ENCODE measurements at places on chromosomes 11 and 22.

DNA sequence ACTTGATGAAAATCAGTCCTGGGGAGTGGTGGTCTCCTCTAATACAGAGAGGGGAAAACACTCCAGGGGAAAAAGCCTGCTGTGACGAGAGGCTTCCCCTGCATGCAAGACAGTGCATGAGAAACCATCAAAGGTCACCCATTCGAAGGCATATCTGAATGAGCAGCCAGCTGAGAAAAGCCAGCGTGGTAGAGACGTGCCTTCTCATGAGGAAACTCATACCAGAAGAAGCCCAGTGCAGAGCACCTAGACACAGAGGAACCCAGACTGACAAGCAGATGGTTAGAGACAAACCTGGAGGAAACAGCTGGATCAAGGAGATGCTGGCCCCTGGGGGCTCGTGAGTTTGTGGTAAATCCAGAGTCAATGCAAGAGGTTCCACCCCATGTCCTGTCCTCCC is 534.8 kb downstream of the BRD1 start:
- no peaks in the 10 kb centered on the region for H3K36me3 ChIP-seq
- H3K27ac ChIP-seq: no peak overlapping the region
- no peak for DNase-seq
- H3K4me3 ChIP-seq: no peak overlapping the region

- H3K36me3 ChIP-seq: no peaks in the 10 kb centered on the region
- no peak overlapping the region for H3K4me3 ChIP-seq
- H3K27ac ChIP-seq: no peak overlapping the region
Observed at GRCh38 chr22:50603511-50604255, 3.1 kb downstream of the MAPK8IP2 start.

- H3K27me3 ChIP-seq: peaks cover 45% of the 10 kb centered on the region
- H3K27ac ChIP-seq: no peak overlapping the region
- peaks cover 8% of the 10 kb centered on the region for H3K4me1 ChIP-seq
Observed at GRCh38 chr11:11816511-11817314, 25.1 kb upstream of the USP47 start.

DNA sequence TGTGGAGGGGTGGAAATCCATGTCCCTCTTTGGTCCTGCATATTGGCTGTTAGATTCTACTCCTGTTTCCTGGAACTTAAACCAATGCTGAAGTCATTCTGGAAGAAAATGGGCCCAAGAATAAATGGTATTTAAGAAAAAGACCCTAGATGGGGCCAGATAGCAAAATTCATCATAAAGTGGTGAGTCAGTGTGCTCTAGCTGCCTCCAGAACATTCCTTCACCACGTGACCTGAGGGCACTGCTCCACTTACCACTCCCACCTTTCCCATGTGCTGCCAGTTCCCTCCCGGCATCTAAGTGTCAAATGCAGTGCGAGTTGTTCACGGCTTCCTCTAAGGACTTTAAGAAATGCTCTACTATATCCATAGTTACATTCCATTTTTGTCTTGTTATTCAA is 30.9 kb upstream of the NAP1L4 start:
- no peaks in the 10 kb centered on the region for H3K27me3 ChIP-seq
- no peak for DNase-seq
- H3K4me1 ChIP-seq: peaks cover 25% of the 10 kb centered on the region
- H3K27ac ChIP-seq: no peak overlapping the region

DNA sequence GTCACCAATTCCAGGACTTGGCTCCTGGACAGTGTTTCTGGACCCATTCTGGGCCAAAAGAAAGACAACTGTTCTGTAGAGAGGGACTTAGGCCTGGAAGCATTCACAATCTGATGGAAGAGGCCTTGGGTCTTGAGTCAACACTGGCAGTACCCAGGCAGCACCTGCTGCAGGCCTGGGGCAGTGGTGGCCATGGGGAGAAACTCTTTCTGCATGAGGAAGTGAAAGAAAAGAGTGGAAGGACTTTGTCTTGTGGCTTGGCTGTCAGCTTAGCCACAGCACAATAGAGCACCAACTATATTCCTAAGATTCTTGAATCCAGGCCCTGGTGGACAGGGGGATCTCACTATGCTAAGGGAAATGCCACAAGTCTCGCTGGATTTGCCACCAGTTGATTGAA is 70.6 kb downstream of the CTSC start:
- H3K27me3 ChIP-seq: no peaks in the 10 kb centered on the region
- DNase-seq: no peak
- no peak overlapping the region for H3K27ac ChIP-seq
- no peaks in the 10 kb centered on the region for H3K4me1 ChIP-seq

GRCh38 chr22:43812890-43813289 is 785 bp upstream of the EFCAB6 start:
- H3K4me1 ChIP-seq: peaks cover 22% of the 10 kb centered on the region
- no peaks in the 10 kb centered on the region for H3K27me3 ChIP-seq
- H3K36me3 ChIP-seq: no peaks in the 10 kb centered on the region
- H3K4me3 ChIP-seq: peak overlapping the region; percentile 98
- DNase-seq: no peak

- H3K27ac ChIP-seq: no peak overlapping the region
- no peaks in the 10 kb centered on the region for H3K27me3 ChIP-seq
- H3K36me3 ChIP-seq: peaks cover 5% of the 10 kb centered on the region
- no peak overlapping the region for H3K4me3 ChIP-seq
- DNase-seq: no peak
Observed at GRCh38 chr22:31607696-31608095, 54.3 kb downstream of the PISD start.

- H3K4me1 ChIP-seq: no peaks in the 10 kb centered on the region
- no peaks in the 10 kb centered on the region for H3K36me3 ChIP-seq
- H3K27me3 ChIP-seq: no peaks in the 10 kb centered on the region
- no peak for DNase-seq
- no peak overlapping the region for H3K27ac ChIP-seq
Observed at GRCh38 chr11:55956521-55956920, 13.2 kb downstream of the OR10AG1 start.

DNA sequence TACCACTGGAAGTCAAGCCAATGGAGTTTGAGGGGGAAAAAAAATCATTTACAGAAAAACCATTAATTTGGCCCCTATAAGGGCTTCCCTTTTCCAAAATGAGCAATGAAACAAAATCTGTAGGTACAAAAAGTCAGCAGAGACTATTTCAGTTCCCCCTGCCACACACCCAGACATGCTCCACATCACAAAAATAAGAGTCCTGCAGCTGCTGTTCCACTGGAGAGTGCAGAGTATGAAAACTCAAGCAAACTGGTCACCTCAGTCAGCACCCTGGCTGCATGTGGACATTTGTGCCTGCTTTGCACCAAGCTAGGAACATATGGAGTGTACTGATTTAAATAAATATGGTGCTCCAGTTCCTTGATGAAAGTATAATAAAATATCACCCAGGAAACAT is 15.1 kb downstream of the POU2AF1 start:
- H3K4me1 ChIP-seq: peaks cover 25% of the 10 kb centered on the region
- DNase-seq: no peak
- H3K4me3 ChIP-seq: no peak overlapping the region
- no peaks in the 10 kb centered on the region for H3K27me3 ChIP-seq

- no peaks in the 10 kb centered on the region for H3K36me3 ChIP-seq
- peaks cover 20% of the 10 kb centered on the region for H3K4me1 ChIP-seq
- H3K4me3 ChIP-seq: no peak overlapping the region
- H3K27ac ChIP-seq: peak overlapping the region; percentile 25
- no peaks in the 10 kb centered on the region for H3K27me3 ChIP-seq
- DNase-seq: no peak
Observed at GRCh38 chr11:34349882-34350281, 7.9 kb downstream of the ABTB2 start.

DNA sequence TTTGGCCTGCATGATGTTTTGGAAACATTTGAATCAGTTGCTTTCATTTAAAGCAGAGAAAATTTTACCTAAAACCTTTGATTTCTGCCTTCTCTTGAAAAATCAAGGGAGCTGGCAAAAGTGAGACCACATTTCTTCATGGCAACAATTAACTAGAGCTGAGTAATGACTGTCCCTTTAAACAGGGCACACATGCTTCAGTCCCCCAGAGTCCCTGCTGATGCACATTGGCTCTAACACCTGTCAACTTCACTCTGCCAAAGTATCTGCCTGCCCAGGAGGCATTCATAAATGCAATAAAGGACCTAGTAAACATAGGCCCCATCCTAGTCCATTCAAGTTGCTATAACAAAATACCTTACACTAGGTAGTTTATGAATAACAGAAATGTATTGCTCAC is 87.1 kb upstream of the LDLRAD3 start:
- no peak for DNase-seq
- H3K27me3 ChIP-seq: no peaks in the 10 kb centered on the region
- no peaks in the 10 kb centered on the region for H3K36me3 ChIP-seq
- no peak overlapping the region for H3K27ac ChIP-seq
- H3K4me3 ChIP-seq: no peak overlapping the region
- H3K4me1 ChIP-seq: no peaks in the 10 kb centered on the region

DNA sequence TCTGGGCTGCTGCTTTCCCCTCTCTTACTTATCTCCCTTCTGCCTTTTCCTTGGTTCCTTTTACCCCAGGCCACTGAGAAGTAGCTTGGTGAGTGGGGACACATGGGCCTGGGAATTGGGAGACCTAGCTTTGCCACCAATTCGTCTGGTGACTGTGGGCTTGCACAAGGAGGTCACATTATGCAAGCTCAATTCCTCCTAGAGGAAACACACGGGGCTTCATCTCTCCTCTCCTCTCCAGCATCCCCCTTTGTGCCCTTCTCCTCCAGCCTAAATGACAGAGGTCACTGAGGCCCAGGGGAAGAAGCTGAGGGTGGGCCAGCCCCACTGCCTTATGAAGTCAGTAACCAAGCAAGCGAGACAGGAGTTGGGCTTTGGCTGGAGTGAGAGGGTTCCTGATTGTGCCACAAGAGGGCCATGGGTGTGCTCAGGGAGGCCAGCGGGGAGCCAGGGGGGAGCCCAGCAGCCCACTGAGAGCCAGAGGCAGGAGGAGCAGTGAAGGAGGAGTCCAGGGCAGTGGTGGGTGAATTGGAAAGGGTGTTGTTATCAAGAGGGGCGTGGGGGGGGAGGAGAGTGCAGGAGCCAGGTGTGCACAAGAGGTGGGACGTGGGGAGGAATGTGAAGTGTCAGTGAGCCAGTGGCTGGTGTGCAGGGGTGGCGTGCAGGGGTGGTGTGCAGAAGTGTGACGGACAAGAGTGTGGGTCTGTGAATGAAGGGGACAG is 2.0 kb downstream of the CLCF1 start:
- H3K4me1 ChIP-seq: peaks cover 57% of the 10 kb centered on the region
- H3K4me3 ChIP-seq: no peak overlapping the region
- DNase-seq: no peak
- H3K27ac ChIP-seq: peak overlapping the region; percentile 89

DNA sequence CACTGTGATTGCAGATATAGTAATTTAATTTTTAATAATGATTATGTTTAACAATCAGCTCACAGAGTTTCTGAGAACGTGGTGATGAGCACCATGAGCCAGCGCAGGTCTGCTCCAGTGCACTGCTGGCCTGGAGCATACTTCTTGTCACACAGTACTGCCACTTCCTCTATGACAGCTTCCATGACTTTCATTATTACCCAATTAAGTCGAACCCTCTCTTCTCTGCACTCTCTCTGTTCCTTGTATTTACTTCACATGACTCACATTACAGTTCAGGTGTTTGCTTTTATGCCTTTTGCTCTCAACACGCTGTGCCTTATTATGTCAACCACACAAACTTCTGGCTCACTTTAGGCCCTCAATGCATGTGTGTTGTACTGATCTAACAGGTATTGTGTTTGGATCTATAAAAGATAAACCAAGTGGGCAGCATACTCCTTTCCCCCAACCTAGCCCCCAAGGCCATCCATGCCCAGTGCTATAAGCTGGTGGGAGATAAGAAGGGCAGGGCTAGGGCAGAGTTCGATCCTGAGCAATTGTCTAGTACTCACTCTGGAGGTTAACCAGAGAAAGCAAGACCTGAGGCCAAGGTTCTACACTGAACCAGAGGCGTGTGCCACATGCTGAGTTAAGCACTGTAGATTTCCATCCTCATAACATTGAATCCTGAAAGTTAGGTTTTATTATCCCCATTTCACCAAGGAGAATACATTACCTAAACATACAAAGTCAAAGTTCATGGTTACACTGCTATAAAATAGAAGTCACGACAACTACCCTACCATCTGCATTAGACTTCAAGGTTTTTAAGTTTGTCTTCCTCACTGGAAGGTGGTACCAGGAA is 356.5 kb downstream of the INSC start:
- no peaks in the 10 kb centered on the region for H3K36me3 ChIP-seq
- no peaks in the 10 kb centered on the region for H3K27me3 ChIP-seq
- no peaks in the 10 kb centered on the region for H3K4me1 ChIP-seq
- no peak overlapping the region for H3K27ac ChIP-seq
- H3K4me3 ChIP-seq: no peak overlapping the region

Measured in esophagus squamous epithelium (tissue), 5 donors.